ENCODE measurements at places on chromosomes 1 and 21. TPM values are rescaled to one million over a fixed set of nuclear protein-coding genes. Genes with fewer than 3 reads are reported as not detected.

The AMY2A gene
- not detected for total RNA-seq

The COL6A1 gene
- total RNA-seq: 18.8 TPM

The LMX1A gene
- total RNA-seq: not detected

The DIO1 gene
- total RNA-seq: not detected

The C1orf185 gene
- not detected for total RNA-seq

The LHX4 gene
- total RNA-seq: 0.36 TPM

The ATAD3C gene
- not detected for total RNA-seq

The CHD1L gene
- total RNA-seq: 32.0 TPM

The TRNP1 gene
- total RNA-seq: 210 TPM

The NFIA gene
- total RNA-seq: 4.1 TPM

The S100A9 gene
- 1.1 TPM for total RNA-seq

The FUCA1 gene
- 11.0 TPM for total RNA-seq

The WDR3 gene
- 31.9 TPM for total RNA-seq

The DENND2D gene
- total RNA-seq: 1.3 TPM

The AZIN2 gene
- total RNA-seq: 0.99 TPM

The PLPPR4 gene
- not detected for total RNA-seq

The ARHGAP29 gene
- 14.5 TPM for total RNA-seq

The S100A11 gene
- 1,875 TPM for total RNA-seq

The HES3 gene
- total RNA-seq: not detected

The TSTD1 gene
- total RNA-seq: 0.38 TPM

The GRHL3 gene
- 0.52 TPM for total RNA-seq

The PTPN7 gene
- not detected for total RNA-seq

The GPR153 gene
- 1.4 TPM for total RNA-seq

The SMCP gene
- not detected for total RNA-seq

The GPA33 gene
- total RNA-seq: not detected

The LIPI gene
- total RNA-seq: not detected

The GJA8 gene
- total RNA-seq: not detected

The SPATA45 gene
- total RNA-seq: not detected

The CASZ1 gene
- 1.8 TPM for total RNA-seq

The USP33 gene
- total RNA-seq: 18.3 TPM

The TDRD5 gene
- 0.06 TPM for total RNA-seq

The SHE gene
- total RNA-seq: 0.06 TPM

The DPYD gene
- total RNA-seq: 1.7 TPM

The DTL gene
- 21.7 TPM for total RNA-seq

The TMPRSS15 gene
- not detected for total RNA-seq

The CYP4A11 gene
- total RNA-seq: not detected

The CFHR2 gene
- not detected for total RNA-seq

The HAO2 gene
- not detected for total RNA-seq

All from A549 treated with CORT108297 at 1 μM for 4 hours (cell line).